CD4-positive, alpha-beta T cell treated with Interferon alpha-2 for 1 hour (primary cell): ENCODE measurements at places on chromosomes 16 and 17.

DNA sequence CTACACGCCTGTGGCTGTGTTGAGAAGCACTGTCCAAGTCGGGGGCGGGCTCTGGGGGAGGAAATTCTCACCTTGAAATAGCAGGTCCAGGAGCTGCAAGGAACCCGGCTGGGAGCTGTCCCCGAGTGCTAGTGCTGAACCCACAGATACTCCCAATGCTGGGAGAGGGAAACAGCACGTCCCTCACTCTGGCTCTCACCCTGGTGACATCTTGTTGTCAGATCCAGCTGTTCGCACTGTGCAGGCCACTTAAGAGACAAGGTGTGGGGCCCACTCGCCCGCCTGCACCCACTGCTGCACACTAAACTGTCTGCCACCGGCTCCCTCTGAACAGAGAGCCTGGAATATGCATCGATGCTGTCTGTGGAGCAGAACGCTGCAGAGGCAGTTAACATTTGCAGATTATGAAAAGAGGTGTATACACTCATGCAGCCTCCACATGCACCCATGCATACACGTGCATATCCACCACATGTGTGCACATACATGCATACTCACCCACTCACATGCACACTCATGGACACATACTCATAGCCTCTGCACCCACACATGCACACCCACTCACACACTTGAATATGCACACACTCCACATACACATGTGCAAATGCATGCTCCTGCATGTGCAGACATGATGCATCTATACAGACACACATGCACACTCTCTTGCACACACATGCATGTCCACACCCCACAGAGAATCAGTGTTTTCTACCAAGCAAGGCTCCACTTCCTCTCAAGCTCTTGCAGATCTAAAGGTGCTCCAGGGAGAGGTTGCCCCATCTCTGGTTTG, 42.0 kb downstream of the MGAT5B start:
- no peak for DNase-seq

DNA sequence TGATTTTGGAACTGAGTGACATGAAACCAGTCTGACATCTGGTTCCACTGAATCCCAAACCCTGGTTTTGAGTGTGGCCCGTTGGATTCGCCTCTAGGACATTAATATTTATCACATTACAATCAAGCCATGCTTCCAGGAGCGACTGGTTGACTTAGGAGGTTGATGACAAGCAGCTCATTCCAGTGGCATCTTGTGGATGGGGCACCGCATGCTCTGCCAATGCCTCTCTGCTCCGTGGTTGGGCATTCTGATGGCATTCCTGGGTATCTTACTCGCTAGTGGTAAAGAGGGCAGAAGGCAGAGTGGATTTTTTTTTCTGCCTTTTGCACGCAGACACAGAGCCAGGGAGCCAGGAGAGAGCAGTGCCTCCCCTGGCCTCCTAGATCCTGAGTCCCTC, 31.4 kb downstream of the CACNG4 start:
- no peak for DNase-seq

DNA sequence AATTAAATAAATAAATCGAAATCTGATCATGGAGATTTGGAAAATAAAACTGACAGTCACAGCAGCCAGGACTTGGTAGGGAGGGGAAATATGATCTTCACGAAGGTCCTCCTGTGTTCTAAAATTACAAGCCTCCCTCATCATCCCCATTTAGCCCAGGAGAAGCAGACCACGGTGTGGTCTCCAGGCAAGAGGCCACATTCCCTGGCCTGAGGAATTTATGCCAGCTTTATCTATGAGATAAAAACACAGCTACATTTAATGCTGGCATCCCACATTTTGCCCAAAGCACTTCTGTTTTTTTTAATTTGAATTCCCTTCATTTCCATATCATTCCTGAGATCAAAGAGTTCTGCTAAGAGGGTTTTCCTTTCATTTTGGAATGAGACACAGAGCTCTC, 43.2 kb downstream of the ABCC12 start:
- no peak for DNase-seq

GRCh38 chr17:34259146-34259545, 4.1 kb downstream of the CCL2 start:
- DNase-seq: no peak

- no peak for DNase-seq
Observed at GRCh38 chr16:78720416-78720815, 621.0 kb downstream of the WWOX start.

DNA sequence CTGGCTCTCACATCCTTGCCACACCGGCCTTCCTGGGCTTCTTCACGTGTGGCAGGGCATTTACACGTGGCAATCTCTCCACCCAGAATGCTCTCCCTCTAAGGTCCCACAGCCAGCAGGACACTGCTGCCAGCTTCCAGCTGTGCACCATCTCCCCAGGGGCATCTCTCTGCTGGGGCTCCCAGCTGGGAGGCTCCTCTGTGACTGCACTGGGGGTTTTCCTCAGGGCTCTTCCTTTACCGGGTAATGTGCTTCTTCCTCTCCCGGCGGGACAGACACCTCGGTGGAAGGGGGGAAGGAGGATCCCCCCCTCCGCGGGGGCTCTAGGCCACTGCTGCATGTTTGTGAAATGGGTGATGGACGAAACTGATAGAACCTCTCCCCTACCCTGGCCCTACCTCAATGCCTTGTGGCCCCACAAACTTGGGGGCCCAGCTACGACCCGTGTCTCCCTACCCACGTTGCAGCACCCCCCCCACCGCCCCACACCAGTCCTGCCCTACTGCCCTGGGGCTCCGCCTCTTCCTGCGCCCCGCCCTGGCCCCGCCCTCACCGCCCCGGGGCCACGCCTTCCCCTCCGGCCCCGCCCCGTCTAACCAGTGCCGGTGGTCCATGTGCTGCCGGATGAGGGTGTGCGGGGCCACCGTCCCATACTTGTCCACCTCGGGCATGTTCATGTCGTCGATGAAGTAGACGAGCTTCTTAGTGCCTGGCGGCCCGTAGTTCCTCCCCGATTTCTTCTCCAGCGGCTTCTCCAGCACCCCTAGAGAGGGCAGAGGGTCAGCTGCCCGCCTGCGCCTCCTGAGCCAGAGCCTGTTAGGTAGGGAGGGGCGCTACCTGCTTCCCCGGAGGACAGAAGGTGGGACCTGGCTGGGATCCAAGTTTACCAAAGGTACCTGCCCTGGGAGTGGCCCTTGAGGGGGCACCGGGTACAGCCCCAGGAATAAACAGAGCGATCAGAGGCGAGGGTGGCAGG, 92.6 kb downstream of the DNAH17 start:
- DNase-seq: peak; percentile 72

GRCh38 chr17:5971969-5972368, 98.2 kb upstream of the WSCD1 start:
- no peak for DNase-seq

- no peak for DNase-seq
Observed at GRCh38 chr17:59405944-59406705, 74.7 kb downstream of the YPEL2 start.

GRCh38 chr16:68645494-68646388, 631 bp downstream of the CDH3 start:
- DNase-seq: no peak

- DNase-seq: no peak
Observed at GRCh38 chr16:52383640-52384292, 163.2 kb downstream of the TOX3 start.

- peak; percentile 12 for DNase-seq
Observed at GRCh38 chr16:68902003-68902968, 59.0 kb downstream of the TANGO6 start.

DNA sequence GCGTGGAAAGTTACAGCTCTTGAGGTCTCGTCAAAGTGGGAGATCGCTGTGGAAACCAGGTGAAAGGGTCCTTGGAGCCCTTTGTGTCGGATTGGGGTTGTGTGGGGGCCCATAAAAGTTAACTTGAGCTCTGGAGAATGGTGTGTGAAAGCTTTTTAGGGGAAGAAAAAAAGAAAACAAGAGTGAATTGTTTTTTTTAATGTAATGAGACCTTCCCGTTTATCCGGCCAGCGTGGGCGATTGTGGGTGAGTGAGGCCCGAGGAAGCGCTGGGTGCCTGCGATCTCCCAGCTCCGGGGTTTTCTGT, 150.6 kb downstream of the MSI2 start:
- no peak for DNase-seq

- DNase-seq: no peak
Observed at GRCh38 chr17:40536295-40537171, 28.7 kb downstream of the CCR7 start.

DNA sequence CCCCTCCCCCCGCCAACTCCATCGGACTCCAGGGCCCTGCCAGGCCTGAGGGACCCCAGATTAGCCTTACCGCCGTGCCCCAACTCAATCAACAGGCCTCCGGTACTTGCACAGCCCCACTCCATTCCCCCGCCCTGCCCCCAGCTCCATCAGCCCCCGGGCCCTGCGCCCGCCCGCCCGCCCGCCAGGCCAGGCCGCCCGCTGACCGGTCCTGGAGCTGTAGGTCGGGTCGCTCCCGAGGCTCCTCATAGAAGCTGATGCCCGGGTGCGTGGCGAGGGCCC, 308 bp downstream of the GTF3C1 start:
- DNase-seq: no peak

DNA sequence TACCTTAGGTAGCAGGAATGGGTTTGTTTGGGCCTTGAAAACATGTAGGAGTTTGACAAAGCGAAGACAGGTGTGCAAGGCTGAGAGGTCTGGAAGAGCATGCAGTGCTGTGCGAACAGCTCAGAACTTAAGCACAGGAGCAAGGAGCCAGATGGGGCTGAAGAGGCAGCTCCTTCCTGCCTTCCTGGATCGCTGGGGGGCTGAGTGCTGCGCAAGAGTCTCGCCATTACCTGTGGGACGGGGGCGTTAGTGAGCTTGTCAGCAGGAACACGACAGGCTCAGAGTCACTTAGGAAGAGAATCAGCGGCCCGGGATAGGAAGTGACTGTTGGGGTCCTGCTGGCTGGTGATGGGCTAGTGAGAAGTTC, 464 bp upstream of the MRM1 start:
- DNase-seq: no peak

DNA sequence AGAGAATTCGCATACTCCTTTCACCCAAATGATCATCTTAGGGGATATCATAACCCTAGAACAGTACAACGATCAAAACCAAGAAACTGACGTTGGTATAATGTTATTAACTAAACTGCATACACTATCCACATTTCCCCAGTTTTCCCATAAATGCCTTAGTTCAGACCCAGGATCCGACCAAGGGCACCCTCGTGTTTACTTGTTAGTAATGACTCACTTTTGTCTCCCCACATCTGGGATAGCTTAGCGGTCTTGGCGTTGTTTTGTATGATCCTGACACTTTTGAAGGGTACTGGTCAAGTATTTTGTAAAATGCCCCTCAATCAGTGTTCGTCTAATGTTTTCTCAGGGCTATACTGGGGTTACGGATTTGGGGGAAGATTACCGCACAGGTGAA, 8.0 kb downstream of the HS3ST3A1 start:
- DNase-seq: no peak

- no peak for DNase-seq
Observed at GRCh38 chr17:49388692-49389513, 25.8 kb downstream of the PHB1 start.

- no peak for DNase-seq
Observed at GRCh38 chr16:51031598-51031997, 119.5 kb downstream of the SALL1 start.

DNA sequence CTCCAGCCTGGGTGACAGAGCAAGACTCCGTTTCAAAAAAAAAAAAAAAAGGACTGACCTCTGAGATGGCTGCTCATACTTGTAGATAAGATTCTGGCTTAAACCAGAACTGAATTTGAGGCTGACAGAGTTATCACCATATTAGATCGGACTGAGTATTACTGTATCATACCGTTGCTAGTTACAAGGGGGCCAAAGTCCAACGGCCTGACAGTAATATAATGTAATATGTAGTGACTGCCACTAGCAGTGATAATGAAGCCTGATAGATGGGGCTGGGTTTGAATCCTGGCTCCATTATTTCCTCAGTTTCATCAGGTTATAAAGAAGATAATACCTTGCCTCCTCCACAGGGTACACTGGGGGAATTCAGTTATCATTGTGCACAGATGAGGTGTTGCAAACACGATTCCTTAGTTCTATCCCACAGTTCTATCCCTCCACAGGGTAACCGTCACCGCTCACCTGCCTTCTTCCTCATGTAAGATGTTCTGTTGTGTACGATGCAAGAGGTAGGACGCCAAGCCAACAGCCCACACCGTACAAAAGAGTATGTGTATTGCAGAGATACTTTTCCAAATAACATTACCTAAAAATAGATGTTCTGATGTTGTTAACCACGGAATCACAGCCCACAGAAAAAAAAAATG, 5.2 kb downstream of the TMEM220 start:
- no peak for DNase-seq

DNA sequence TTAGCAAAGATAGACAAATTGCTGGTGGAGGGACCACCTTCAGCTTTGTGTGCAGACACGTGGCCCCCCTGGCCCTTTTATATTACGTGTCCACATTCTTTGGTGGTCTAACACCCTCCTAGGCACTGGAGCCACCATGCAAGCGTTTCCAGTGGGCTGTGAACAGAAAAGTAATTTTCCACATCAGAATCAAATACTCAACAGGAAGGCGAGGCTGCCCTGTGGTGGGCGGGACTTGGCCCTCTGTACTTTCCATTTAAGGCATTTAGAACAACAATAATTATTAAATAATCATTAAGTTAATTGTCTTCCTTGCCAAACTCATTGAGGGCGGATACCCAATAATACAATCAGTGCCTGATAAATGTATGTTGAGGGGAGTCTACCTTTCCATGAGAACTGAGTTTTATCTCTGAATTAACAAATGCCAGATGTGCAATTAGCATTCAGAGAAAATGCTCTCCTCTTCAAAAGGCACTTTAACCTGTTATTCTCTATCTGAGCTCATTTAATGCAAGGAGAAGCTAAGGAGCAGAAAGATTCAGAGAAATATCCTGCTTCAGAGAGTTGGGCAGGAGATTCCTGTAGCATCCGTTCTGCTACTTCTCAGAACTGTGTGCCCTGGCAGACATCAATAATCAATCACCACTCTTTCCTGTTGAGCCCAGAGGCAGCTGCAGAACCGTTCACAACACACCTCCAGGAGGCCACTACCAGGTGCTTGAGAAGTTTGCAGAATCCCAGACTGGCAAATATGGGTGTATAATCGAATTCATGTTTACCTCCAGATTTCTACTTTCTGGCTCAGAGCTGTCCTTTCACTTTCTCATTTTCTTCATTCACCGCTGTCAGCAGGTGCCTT, 109.4 kb downstream of the CMIP start:
- DNase-seq: no peak

DNA sequence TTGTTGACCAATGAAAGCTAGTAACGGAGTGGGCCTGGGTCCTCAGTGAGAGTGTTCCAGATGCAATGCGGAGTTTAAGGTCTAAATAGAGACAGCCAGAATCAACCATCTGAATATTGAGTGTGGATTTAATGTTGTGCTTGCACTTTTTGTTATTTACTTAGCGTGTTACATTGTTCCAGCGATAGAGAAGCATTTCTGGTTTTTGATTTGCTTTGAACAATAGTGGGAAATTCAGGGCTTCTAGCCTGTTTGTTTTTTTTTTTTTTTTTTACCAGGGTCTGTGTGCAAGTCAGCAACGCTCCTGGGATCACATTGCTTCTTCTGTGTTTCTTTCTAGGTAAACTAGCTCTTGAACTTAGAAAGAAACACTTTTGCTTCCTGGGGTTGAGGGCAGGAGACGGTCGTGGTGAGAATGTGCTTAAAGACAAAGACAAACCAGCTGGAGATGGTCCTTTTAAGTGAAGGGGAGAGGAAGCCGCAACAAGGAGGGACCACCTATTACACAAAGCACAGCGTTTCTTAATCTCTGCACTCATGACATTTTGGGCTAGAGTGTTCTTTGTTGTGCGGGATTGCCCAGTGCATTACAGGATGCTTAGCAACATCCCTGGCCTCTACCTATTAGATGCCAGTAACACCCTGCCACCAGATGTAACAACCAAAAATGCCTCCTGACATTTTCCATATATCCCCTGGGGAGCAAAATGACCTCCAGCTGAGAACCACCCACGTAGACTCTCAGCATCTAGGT, 119.2 kb downstream of the MAP2K6 start:
- no peak for DNase-seq
